HepG2 (cell line): ENCODE measurements at places on chromosomes 13 and 19. TPM values are rescaled to one million over a fixed set of nuclear protein-coding genes. Genes with fewer than 3 reads are reported as not detected.

DNA sequence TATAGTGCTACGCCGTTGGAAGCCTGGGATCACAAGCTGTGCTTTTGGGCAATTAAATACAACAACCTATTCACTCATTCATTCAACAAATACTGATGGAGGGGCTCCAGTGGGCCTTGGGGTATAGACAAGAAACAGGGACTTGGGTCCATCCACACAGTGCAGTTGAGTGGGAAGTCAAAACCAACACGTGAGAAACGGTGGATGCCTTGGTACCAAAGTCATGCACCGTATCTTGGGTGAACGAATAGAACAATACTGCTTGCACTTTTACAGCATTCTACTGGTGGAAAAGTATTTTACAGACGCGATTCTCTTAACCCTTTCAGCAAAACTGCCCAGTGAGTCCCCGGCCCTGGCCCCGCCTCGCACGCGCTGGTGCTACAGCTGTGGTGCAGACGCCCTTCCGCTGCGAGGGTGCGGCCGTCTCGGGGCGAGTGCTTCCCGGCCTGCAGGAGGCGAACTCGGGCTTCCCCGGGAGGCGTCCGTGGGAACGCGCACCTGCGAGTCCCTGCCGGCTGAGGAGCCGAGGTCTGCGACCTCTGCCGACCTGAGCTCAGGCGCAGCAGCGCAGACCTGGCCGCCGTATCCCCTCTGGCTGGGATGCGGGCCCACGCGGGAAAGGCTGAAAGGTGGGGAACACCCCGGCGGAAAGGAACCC is 8.3 kb downstream of the TNFRSF19 start:
- peak overlapping the region; percentile 77 for H3K27ac ChIP-seq
- peak overlapping the region; percentile 93 for H3K4me3 ChIP-seq
- peaks cover 78% of the 10 kb centered on the region for H3K4me1 ChIP-seq
- DNase-seq: peak; percentile 63
- no peaks in the 10 kb centered on the region for H3K27me3 ChIP-seq

DNA sequence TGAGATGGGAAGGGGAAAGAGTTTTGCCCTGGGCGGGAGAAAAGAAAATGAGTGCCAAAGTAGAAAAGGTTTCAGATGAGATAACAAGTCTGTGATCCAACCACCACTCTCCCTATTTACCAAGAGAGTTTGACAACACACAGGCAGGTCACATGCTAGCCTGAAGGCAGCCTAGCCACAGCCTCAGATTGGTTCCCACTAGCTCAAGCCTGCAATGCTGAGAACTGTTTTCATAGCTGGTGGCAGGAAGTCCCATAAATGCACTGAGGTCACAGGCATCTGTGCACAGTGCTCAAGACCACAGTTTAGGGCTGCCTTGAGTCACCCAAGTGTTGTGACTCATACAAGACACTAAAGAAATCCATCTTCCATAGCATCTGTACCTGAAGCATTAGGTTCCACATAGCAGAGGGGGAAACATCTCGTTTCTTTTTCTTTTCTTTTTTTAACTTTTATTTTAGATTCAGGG is 18.5 kb upstream of the POP4 start:
- H3K27ac ChIP-seq: no peak overlapping the region
- H3K36me3 ChIP-seq: no peaks in the 10 kb centered on the region
- H3K4me1 ChIP-seq: no peaks in the 10 kb centered on the region
- H3K4me3 ChIP-seq: no peak overlapping the region

- H3K27me3 ChIP-seq: no peaks in the 10 kb centered on the region
- DNase-seq: no peak
- no peaks in the 10 kb centered on the region for H3K36me3 ChIP-seq
- H3K27ac ChIP-seq: no peak overlapping the region
- no peak overlapping the region for H3K4me3 ChIP-seq
Measured at GRCh38 chr13:84405286-84405685, 523.0 kb upstream of the SLITRK1 start.

ZNF729 gene
- total RNA-seq: not detected in 2 replicates

GRCh38 chr13:52395704-52396103 is 10.3 kb downstream of the THSD1 start:
- no peak for DNase-seq
- no peak overlapping the region for H3K27ac ChIP-seq
- H3K36me3 ChIP-seq: no peaks in the 10 kb centered on the region
- H3K4me3 ChIP-seq: no peak overlapping the region
- H3K27me3 ChIP-seq: peaks cover 14% of the 10 kb centered on the region; the same call in 1 of the 3 replicates
